Epithelial cell of esophagus (primary cell): ENCODE measurements at places on chromosomes 13 and 19.

DNA sequence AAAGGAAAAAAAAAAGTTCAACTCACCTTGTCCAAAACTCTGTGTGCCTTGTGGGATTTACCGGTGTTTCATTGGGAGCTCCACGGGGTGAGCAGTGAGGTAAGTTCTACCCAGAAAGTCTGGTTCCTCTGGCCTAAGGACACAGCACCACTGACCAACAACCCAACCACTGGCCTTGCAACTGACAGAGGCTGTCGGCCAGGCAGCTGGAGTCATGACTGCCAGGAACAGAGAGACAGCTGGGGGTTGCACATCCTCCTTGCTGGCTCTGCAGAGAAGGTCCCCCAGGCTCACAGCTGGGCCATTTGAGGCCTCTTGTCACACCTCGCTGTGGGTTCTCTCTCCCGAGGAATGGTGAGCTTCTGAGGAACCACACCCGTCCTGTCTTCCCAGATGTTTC is 59.5 kb downstream of the ANKRD10 start:
- DNase-seq = no peak

DNA sequence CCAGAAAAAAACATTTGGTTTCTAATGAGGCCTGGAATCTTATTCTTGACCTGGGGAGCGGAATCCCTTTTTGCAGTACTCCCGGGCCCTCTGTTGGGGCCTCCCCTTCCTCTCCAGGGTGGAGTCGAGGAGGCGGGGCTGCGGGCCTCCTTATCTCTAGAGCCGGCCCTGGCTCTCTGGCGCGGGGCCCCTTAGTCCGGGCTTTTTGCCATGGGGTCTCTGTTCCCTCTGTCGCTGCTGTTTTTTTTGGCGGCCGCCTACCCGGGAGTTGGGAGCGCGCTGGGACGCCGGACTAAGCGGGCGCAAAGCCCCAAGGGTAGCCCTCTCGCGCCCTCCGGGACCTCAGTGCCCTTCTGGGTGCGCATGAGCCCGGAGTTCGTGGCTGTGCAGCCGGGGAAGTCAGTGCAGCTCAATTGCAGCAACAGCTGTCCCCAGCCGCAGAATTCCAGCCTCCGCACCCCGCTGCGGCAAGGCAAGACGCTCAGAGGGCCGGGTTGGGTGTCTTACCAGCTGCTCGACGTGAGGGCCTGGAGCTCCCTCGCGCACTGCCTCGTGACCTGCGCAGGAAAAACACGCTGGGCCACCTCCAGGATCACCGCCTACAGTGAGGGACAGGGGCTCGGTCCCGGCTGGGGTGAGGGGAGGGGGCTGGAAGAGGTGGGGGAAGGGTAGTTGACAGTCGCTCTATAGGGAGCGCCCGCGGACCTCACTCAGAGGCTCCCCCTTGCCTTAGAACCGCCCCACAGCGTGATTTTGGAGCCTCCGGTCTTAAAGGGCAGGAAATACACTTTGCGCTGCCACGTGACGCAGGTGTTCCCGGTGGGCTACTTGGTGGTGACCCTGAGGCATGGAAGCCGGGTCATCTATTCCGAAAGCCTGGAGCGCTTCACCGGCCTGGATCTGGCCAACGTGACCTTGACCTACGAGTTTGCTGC is at the start of gene ICAM4:
Gene ICAM4, plus strand, starts transcription at position 153 of the 935 bp plus-strand sequence. Its CDS starts 58 bp downstream, at position 211.
- peak; percentile 21 for DNase-seq

- peak; percentile 71 for DNase-seq
Measured at GRCh38 chr13:52195401-52195837, 36.0 kb upstream of the NEK3 start.

DNA sequence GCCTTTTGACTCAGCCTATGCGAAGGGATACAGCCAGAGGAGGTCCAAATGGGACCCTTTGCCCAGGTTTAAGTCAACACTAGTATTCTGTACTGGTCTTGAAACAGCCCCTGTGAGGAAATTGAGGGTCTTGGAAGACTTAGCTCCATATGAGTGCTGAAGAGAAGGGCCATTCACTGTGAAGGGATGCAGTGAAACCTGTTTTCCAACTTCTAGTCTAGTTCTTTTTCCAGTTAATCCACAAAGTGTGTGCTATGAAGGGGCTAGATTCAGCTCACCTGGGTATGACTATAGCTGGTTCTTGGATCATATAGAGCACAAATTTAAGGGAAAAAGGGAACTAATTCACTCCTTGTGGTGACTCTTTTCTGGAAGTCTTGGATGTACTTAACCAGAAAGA is 4.0 kb downstream of the ZBTB32 start:
- peak; percentile 54 for DNase-seq

DNA sequence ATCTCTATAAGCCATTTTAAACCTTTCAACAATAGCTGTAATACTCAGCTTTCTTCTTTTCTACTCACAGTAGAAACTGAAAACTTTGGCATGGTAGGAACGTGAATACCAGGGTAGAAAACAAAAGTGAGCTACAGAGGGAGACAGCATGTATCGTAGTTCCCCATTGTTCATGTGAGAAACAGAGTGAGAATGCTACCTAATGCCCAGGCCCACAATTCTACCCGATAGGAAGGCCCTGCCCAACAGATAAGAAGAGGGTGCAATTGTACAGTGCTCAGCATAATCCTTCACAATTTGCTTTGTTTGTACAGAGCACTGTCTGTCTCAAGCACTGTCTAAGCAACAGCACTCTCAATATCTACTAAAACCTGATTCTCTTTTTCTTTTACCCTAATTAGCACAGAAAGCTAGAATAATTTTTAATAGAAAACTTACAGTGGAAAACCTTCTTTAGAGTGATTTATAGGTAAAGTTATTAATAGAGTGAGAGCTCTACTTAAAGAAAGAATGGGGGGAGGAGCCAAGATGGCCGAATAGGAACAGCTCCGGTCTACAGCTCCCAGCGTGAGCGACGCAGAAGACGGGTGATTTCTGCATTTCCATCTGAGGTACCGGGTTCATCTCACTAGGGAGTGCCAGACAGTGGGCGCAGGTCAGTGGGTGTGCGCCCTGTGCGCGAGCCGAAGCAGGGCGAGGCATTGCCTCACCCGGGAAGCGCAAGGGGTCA is 322.3 kb downstream of the EFNB2 start:
- no peak for DNase-seq

DNA sequence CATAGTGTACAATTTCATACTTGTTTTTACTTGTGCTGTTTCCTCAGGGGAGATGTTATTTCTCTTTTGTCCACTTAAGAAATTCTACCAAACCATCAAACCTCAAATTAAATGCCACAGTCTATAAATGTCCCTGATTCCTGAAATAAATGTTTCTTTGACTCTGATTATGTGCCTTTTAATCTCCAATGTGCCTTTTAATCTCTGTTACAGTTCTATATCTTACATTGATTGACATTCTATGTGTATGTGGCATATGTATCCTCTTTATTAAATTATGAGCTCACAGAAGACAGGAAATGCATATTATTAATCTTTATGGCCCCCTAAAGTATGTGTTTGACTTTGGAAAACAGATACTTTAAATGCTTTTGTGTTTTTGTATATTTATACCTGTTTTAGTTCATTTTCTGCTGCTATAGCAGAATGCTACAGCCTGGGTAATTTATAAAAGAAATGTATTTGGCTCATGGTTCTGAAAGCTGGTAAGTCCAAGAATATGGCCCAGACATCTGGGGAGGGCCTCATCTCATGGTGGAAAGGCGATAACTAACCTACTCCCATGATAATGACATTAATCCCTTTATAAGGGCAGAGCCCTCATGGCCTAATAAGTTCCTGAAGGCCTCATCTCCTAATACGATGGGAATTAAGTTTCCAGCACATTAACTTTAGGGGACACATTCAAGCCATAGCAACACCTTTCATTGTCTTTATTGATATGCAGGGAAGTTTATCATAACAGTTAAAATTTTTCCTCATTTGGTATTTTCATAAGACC is 403.9 kb downstream of the LIG4 start:
- DNase-seq = no peak

- DNase-seq = no peak
Measured at GRCh38 chr19:6248341-6248740, 31.4 kb downstream of the MLLT1 start.

DNA sequence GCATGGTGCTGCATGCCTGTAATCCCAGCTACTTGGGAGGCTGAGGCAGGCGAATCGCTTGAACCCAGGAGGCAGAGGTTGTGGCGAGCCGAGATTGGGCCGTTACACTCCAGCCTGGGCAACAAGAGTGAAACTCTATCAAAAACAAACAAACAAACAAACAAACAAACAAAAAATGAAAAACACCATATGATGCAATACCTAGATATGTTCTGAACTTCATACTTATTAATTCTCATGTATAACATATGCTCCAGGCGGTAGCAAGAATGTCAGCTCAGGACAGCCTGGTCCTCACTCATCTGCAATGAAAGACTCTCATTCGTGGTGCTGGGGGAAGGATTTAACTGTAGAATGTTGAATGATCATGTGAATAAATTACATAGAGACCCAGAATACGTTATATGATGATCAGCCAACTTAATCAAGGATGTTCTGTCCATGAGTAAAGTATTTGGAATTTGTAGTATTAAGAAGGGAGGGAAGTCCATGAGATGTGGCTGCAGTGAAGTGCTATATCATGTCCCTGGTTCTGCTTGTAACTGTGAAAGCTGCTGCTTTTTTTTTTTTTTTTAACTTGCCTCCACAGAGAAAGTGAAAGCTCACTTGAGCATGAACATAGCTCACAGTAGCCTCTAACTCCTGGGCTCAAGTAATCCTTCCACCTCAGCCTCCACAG is 206.8 kb downstream of the UQCRFS1 start:
- DNase-seq = no peak

- no peak for DNase-seq
Measured at GRCh38 chr13:111485491-111486250, 165.2 kb downstream of the TEX29 start.
